Adrenal gland (tissue), 19 donors: ENCODE measurements at places on chromosomes 3 and 15. TPM values are rescaled to one million over a fixed set of nuclear protein-coding genes. Genes with fewer than 3 reads are reported as not detected.
A peak's percentile ranks its signal among the peaks of the same experiment; 100 is the strongest.

TM6SF1 gene
- total RNA-seq, result 0.67 TPM

ROPN1B gene
- total RNA-seq, result not detected

GRCh38 chr3:143081844-143082778, 37.5 kb upstream of the CHST2 start:
- H3K4me1 ChIP-seq, result no peaks in the 10 kb centered on the region
- H3K27ac ChIP-seq, result no peak overlapping the region
- no peak overlapping the region for H3K4me3 ChIP-seq
- H3K27me3 ChIP-seq, result no peaks in the 10 kb centered on the region

SMCO1 gene
- total RNA-seq, result not detected

SCN11A gene
- 0.18 TPM for total RNA-seq

DNA sequence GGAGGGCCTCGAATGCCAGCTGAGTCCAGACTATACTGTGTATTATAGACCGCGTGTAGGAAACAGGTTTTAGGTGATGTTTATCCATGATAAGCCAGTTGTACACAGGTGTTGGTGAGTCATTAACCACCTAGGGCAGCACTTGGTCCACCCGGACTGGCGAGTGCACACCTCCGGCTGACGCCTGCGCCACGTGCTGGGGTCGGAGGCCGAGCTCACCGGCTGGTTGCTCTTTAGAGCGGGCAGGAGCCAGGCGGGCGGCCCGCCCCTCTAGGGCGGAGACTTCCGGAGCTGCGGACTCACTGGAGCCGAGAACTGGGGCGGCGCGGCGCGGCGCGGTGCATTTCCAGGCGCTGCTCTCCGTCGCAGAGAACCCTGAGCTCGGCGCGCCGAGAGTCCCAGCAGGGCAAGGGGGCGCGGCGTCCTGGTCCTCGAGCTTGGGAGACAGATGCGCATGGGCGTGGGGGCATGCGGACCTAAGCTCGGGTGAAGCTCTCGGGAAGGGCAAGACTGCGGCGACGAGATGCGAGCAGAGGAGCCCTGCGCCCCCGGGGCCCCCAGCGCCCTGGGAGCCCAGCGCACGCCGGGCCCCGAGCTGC, at the start of gene ESYT3:
TSS of gene ESYT3 (plus strand) at position 341 of the 599 bp plus-strand sequence. CDS start at position 524, 183 bp downstream.
- no peaks in the 10 kb centered on the region for H3K36me3 ChIP-seq
- peak; percentile 54 for DNase-seq
- H3K27me3 ChIP-seq, result peaks cover 28% of the 10 kb centered on the region
- H3K4me1 ChIP-seq, result peaks cover 14% of the 10 kb centered on the region
- peak within 1 kb of the TSS; percentile 13 for H3K4me3 ChIP-seq
- no peak within 1 kb of the TSS for H3K27ac ChIP-seq
